ENCODE measurements at places on chromosomes 3 and 15.

GRCh38 chr3:128168836-128169235 lies 15.6 kb downstream of the EEFSEC start:
- DNase-seq: no peak

DNA sequence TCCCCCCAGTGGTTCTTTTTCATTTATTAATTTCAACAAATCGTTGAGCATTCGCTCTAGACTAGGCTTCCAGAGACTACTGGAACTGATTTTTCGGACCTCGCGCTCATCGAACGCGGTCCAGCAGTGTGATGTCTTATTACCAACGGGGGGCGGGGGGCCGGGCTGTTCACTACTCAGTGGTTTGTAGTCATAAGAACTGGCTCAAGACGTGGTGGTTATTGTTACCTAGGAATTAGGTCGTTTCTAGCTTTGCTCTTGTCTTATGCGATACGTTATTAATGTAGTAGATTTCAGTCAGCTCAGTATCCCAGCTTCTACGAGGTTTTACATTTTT lies 858 bp downstream of the RBM5 start:
- no peak for DNase-seq

DNA sequence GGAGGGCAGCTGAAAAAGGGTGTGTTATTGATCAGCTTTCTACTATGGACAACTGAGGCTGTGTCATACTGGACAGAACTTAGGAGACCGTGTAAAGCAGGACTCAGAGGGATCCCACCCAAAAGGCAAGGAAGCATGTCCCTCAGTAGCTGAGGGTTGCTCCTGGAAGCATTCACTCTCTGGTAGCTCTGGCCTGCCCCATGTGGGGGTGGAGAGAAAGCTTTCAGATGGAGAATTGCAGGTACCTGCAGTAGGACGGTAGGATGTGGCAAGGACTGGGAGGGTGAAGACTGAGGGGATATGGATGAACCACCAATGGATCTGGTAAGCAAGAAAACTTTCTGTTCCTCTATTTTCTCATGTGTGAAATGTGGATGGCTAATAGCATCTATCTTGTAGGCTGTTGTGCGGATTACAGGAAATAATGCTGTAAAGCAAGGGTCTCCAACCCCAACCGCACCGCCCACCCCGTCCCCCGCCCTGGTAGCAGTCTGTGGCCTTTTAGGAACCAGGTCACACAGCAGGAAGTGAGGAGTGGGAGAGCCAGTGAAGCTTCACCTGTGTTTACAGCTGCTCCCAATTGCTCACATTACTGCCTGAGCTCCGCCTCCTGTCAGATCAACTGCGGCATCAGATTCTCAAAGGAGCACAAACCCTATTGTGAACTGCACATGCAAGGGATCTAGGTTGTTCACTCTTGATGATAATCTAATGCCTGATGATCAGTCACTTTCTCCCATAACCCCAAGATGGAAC lies 157.7 kb upstream of the PROK2 start:
- no peak for DNase-seq

DNA sequence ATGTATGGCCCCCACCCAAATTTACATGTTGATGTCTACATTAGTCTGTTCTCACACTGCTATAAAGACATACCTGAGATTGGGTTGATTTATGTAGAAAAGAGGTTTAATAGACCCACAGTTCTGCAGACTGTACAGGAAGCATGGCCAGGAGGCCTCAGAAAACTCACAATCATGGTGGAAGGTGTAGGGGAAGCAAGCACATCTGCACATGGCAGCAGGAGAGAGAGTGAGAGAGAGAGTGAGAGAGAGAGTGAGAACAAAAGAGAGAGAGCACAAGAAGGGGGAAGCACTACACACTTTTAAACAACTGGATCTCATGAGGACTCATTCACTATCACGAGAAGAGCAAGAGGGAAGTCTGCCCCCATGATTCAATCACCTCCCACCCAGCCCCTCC lies 130.5 kb downstream of the XXYLT1 start:
- DNase-seq: no peak

- no peak for DNase-seq
These were observed 22.9 kb upstream of the FGF12 start for GRCh38 chr3:192750201-192750600.

GRCh38 chr15:38197553-38197952 lies 55.1 kb upstream of the SPRED1 start:
- DNase-seq: no peak

DNA sequence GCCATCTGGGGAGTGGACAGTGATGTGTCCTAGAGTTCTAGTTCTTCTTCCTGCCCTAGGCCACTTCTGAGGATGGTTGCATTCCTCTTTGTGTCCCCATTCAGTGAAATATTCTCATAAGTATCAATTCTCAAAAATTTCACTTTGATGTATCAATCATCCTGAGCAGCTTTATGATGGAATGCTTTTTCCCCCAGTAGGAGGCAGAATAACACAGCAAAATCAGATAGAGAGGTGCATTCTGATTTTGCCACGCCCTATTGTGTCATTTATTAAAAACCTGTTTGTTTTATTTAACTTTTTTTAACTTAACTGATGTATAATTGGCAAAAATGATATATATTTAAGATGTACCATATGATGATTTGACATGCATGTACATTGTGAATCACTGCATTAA lies 656.0 kb upstream of the GRM7 start:
- DNase-seq: no peak
